NCI-H146 (cell line): ENCODE measurements at places on chromosomes 7 and 10.

DNA sequence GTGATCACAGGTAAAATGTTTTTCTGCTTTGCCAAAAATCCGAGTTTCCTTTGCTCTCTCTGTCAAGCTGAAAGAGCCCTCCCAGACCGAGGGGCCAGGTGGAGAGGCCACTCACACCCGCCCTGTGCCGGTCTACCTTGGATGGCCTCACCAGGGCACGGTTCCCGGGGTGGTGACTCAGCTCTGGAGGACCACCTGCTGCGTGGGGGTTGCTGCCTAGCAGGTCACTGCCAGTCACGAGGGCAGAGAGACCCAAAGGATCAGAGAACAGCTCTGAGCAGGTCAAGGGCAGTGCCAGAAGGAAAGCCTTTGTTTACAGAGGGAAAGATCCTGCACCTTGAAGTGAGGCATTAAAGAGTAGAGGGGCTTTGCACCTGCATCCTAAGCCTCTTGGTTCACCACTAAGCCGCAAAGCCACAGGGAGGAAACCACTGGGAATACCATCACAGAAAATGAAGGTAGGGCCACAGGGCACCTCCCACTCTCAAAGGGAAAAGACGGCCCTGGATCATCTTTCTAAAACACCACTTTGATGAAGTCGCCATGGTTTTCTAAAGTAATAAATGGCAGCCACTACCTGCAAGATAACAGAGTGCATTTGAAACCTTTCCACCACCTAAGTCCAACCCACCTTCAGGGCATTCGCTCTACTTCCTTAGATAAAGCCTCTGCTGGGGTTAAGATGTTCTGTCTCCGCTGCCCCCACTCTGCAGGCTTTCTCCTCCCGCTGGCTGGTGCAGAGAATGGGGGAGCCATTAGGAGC, 160.3 kb upstream of the KLF14 start:
- DNase-seq: peak; percentile 70

- no peak for DNase-seq
Observed at GRCh38 chr7:158395780-158396278, 191.8 kb downstream of the PTPRN2 start.

GRCh38 chr10:7170626-7171322, 240.1 kb downstream of the SFMBT2 start:
- no peak for DNase-seq

GRCh38 chr10:131270461-131271190, 40.9 kb downstream of the TCERG1L start:
- DNase-seq: no peak

DNA sequence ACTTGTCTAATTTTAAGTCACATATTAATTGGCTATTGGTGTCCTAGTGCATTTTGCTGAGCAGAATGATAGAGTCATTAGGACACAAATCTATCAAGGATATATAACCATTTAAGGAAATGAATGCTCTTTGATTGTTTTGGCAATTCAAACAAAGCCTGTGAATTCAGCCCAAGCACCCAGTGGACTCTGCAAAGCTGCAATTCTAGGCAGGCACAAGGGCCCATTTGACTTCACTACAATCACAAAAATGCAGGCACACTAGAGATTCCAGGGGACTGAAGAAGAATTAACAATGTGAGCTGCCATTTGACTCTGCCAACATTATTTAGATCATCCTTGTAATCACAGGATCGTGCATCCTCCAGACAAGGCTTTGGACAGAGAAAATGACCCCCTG, 544.2 kb upstream of the PHF14 start:
- DNase-seq: peak; percentile 52

GRCh38 chr10:63976538-63976937, 455.3 kb downstream of the REEP3 start:
- no peak for DNase-seq

DNA sequence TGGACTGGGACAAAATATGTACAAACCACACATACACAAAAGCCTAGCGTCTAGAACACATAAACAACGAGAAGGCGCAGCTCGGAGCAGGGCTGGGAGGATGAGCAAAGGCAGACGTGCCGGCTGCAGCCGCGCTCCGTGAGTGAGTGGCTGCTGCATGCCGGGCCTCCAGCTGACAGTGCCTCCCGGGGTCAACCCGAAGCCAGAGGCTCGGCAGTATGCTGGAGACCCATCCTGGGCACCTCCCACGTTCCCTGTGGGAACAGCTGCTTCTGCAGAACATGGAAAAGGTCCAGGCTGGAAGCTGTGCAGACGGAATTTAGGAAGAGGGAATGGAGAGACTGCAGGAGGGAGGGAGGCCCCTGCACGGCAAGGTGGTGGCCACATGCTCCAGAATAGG, 3.6 kb upstream of the GPR146 start:
- no peak for DNase-seq

GRCh38 chr10:107899502-107900062, 735.1 kb upstream of the SORCS1 start:
- DNase-seq: no peak

- peak; percentile 44 for DNase-seq
Observed at GRCh38 chr10:788796-789748, 99.6 kb upstream of the DIP2C start.
